ENCODE measurements at places on chromosomes 5 and 9.
A peak's percentile ranks its signal among the peaks of the same experiment; 100 is the strongest.

DNA sequence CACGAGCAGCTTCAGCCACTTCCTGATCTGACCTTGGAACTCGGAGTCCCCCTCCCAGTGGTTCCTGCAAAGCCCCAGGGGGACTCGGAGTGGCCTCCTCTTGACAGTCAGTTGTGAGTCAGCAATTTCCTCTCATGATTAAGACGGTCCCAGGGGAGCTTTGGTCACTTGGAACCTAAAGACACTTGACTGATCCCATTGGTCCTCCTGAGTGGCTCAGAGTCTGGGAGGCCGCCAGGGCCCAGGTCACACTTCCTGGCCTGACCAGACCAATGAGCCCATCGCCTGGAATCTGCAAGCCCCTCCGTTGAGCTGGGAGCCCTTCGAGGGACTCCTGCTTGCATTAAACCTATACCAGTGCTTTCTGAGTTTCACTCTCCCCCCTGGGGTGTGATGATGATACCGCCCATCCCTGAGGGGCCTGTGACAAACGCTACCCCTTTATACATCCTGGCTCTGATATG, 29.1 kb downstream of the TSPAN17 start:
- no peak for DNase-seq

DNA sequence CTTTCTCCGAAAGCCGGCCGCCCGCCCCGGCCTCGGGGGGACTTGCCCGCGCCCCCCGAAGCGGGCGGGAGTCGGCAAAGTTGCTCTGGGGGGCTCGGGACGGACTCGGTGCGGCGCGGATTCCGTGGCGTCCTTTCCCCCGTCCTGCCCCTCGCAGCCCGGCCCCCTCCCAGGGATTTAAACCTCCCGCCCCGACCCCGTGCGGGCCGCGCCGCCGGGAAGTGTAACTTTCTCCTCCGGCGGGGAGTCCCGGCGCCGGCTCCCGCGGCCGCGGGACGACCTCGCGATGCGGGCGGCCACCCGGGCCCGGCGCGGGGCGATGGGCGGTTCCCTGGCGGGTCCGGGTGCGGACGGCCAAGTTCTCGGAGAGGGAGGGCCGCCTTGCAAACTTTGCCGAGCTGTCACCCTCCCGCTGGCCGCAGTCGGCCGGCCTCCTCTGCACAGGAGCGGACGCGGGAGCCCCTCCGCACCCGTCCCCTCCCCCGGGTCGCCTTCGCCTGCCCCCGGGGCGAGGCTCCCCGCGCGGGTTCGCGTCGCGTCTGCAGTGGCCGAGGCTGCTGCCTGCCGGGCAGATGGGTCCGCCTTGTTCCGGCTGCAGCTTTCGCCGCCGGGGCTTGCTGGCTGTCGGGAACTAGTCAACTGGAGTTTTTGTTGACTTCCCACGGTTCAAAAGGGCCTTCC, 732 bp downstream of the PBX3 start:
- peak; percentile 16 for DNase-seq

DNA sequence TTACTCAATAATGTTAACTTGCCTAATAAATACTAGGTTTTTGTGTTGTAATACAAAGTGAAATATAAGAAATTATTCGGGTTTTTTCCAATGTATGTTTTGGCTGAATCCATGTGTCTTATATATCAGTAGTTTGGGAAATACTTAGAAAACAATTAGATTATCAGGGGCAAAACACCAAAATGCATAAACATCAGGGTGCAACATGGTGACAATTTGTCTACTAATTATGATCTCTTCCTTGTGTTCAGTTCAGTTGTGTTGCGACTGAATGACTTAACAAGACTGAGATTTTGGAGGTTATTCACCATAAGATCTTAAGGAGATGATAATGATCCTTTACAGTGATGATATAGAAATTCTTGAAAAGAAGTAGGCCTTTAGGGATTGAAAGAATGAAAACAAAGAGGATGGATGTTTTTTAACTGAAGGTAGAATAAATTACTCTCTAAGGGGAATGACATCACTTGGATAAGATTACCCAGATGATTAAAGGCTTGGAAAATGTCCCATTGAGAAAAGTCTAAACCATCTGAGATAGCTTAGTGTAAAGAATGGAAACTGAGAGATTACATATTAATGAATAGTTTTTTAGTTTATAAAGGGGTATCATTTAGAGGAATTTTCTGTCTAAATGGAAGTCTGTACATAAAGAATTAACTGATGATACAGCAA, 415.8 kb downstream of the SPATA31D1 start:
- DNase-seq: no peak

DNA sequence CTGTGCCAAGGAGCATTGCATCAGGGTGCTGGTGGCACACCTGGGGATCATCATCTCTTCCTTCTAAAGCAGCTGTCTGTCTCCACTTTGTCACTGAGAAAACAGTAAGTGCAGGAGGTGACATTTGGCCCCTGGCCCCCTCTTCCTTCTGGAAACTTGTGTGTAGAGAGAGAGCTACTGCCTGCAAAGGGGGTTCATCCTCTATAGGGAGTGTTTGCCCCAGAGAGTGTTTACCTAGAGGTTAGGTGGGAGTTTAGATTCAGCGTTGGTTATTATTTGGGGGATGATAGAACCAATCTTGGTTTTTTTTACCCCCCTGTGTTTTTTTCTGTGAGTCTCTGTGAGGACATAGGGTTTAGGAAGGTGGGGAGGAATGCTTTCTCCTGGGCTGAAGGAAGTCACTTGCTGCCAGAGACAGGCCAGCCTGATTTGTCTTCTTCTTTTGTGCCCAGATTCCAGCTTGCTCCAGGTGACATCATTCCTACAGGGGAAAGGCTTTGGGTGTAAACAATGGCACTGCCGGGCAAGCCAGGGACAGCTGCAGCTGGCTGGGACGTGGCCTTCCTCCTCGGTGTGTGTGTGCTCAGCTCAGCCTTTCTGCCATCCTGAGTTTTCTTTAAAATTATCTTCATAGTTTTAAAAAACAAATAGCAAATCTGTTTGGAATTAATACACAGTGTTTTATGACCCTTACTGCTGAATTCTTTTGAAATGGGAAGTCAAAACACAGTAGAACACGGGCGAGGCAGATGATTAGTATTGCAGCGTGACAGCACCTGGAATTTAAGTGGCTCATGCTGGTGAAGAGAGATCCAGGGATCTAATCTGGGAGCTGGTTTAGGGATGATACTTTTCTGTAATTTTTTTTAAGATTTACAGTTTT, 24.5 kb downstream of the PRRC2B start:
- no peak for DNase-seq

DNA sequence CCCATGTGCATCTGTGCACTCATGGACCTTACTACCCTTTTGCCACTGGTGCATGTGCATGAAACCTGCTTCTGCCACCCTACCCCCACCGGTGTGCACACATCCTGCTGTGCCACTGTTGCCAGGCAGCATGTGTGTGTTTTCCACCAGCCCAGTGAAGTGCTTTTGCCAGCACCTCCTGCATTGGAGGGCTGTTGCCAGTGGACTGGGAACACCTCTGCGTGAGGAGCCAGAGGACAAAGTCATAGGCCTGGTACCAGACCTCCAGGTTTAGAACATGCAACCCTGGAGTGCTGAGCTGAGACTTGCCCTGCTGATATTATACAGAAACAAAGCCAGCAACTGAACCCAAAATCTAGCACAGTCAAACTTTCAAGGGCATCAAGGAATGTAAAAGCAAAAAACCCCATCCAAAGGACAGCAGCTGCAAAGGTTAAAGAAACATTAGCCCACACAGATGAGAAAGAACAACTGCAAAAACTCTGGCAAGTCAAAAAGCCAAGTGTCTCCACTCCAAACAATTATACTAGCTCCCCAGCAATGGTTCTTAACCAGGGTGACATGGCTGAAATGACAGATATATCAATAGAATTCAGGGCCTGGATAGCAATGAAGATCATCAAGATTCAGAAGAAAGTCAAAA, 70.6 kb upstream of the PTPN3 start:
- DNase-seq: no peak

GRCh38 chr5:167754501-167755021, 536.9 kb upstream of the WWC1 start:
- no peak for DNase-seq

GRCh38 chr5:43017428-43017815, 22.7 kb downstream of the ANXA2R start:
- DNase-seq: peak; percentile 58

- no peak for DNase-seq
These were observed 184.0 kb downstream of the MED10 start for GRCh38 chr5:6194261-6194875.

DNA sequence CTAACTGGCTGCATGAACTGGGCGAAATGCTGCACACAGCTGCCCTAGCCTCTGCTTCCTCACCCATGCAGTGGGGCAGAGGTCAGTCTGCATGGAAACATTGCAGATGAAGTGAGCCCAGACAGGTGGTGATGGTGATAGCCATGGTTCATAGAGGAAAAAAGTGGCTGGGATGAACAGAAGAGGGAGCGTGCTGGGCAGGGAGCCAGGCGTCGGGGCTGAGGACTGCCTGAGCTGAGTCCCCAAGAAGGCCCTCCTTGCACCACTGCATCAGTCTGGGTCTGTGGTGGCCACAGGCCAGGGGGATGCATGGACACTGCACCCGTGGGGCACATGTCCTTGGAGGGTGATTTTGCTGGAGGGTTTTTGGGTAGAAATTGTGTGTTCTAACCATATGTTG, 80.5 kb downstream of the AMBP start:
- DNase-seq: no peak

- DNase-seq: no peak
These were observed 97.9 kb downstream of the DAPK1 start for GRCh38 chr9:87595610-87596009.

DNA sequence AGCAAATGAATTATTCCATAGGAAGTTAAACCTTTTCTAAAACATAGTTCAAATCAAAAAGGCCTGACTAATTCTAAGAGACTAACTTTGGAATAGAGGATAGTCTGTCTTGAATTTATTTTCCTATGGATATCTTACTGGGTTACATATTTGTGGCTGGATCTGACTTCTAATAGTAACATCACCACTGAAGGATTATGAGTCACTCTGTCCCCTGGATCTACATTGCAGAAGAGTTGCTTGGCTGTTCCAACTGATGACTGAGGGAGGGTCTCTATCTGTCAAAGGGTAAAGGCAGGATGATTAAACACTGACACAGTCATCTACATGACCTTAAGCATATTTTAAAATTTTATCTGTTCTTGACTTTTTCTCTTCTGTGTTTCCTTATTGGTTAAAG, 119.6 kb upstream of the FST start:
- DNase-seq: no peak

DNA sequence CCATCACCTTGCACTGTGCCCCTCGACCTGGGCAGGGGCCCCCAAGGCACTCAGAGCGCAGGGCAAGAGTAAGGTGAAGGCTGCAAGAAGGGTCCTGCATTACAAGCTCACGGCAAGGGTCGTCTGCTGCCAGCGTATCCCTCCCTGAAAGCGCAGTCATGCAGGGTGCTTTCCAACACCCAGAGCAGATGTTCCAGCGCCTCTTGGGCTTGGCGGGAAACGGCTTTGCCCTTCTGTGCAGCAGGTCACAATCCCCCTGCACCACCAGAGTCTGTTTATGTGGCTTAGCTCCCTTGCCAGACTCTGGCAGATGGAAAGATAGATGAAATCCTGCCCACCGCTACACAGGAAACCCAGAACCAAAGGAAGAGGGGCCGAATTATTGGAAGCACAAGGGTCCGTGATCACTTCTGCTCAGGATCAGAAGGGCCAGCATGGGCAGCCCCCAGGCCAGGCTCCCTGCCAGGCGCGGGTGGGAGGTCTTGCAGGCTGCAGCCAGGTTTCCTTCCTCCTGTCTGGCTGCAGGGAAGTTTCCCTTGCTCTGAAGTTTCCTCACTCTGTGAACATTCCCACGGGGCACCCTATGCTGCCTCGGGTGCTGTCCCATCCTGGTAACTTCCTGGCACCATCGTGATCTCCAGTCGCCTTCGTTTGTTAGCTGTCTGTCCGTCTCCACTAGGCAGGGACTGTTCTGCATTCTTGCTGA, 132.2 kb downstream of the ZNF354C start:
- no peak for DNase-seq

- DNase-seq: no peak
These were observed 112.4 kb downstream of the COL23A1 start for GRCh38 chr5:178477802-178478201.

GRCh38 chr5:110346893-110347358, 379.5 kb downstream of the TMEM232 start:
- DNase-seq: no peak

DNA sequence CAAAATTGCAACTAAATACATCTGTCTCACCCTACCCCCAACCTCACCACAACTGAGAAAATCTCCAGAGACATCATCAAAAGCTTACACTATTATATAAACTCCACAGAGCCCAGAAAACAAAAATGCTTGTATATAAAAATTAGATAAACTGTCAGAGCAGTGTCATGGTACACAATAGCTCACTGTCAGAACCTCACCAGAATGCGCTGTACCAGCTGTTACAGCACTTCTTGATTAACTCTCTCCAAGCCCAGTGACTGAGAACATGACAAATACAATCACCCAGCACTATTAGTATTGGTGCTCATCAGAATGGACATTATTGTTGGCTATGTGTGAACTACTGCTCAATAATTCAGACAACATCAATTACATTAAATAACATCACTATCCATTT, 65.7 kb downstream of the ZDHHC21 start:
- DNase-seq: no peak

- no peak for DNase-seq
These were observed 22.4 kb downstream of the IFNW1 start for GRCh38 chr9:21119093-21119770.

DNA sequence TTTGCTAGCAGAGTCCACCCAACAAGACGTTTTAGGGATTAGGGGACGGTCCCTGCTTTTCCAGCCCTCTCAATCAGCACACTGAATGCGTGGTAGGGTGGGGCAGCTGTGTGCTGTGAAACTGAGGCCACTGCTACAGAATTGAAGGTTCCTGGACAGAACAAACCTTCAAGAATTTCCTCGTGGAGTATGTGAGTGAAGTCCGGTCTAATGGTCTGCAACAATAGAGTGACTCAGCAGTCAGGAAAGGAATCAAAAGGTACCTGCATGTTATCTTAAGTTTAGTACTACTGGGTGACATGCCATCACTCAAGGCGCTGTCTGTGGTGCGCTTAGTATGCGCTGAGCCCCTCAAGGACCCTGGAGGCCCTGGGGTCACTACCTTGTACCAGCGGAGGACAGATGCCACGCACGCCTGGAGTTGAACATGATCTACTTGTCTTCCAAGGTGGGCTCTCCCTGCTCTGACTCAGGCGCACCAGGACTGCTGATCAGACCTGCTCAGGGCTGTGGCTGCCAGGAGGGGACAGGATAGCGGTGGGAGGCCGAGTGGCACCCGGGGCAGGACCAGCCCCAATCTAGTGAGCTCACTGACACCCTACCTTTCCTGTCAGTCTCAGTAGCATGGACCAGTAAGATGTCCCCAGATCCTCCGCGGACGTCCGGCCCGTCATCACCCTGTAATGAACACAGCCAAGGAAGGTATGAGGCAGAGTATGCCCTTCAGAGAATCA, 50.5 kb downstream of the PRRT1B start:
- DNase-seq: no peak

All from activated naive CD4-positive, alpha-beta T cell treated with anti-CD3 and anti-CD28 coated beads for 36 hours (primary cell).